ENCODE measurements at places on chromosomes 1 and 21.
A peak's percentile ranks its signal among the peaks of the same experiment; 100 is the strongest.

DNA sequence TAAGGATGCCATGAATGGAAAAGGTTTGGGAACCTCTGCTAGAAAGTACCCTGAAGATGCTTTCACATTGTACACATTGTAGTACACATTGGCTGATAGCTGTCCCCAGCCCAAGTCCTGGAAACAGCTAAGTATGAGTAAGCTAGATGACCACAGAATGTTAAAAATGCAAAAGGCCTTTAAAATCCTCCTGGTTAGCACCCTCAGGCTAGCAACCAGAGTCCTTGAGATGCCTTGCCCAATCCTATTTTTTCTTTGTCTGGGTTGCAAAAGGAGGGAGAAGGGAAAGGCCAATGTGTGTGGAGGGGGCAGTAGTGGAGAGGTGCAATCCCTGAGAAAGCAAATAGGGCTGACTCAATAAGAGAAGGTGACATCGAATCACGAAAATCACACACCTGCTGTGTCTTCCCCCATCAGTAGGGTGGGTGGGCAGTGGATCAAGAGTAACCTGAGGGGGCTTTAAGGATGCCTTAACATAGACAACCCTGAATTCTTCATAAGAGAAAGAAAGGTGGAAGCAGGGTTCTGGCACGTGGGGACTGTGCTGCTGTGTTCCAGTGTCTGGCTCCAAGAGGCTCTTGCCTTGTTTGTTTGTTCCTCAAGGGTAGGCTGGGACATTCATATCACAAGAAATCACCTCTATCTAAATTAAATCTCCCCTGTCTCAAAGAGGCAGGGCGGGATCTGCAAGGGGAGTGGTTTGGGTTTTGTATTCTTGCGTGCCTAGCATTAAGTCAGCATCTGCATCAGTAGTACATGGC lies 266.2 kb upstream of the PLXNA2 start:
- no peak for DNase-seq

DNA sequence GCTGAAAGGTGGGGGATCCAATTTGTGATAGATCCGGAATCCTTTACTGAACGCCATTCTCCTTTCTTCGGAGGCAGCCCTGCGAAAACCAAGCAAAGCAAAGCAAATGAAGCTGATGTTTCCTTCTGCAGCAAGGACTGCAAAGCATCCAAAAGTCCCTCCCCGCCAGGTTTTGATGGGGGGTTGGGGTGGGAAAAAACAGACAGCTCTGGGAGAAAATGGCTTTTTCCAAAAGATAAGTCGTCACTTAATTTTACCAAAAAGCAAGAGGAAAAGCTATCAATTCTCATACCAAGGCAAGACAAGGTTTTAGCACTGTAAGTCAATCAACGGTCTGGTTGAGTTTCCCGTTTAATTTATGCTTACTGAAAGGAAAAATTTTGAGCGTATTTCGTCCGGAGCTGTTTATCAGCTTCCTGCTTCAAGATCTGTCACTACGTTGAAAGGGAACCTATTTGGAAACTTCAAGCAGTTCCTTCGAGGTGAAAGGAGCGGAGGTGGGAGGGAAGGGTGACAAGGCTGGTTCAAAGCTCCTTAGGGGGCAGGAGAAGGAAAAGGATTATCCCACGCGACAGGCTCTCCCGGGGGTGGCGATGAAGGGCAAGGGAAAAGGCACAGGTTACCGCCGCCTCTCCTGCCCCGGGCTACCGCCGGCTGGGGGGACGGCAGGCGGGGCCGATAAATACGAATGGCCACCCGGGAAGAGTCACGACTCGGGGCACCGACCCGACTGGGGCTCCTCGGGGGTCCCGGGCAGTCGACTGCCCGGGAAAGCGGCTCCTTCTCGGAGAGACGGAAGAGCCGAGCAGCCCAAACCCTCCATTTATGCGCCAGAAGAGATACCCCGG lies 750 bp downstream of the SYNJ1 start:
- DNase-seq, result peak; percentile 15

DNA sequence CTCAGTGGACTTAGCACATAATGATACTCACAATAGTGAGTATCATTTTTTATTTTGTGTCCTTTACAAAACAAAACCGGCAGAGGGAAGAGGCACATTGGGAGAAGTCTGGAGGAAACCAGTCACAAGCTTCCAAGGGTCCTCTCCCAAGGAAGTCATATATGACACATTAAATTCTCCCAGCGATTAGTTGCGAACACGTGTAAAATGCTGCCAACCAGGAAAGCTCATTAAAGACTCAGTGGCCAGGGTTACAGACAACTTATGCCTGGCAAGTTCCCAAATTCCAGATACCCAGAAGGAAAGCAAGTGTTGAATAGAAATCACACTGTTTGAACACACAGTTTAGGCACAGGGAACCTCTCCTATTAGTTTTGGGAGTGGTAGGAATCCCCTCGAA lies 52.5 kb downstream of the TTC13 start:
- DNase-seq, result no peak

DNA sequence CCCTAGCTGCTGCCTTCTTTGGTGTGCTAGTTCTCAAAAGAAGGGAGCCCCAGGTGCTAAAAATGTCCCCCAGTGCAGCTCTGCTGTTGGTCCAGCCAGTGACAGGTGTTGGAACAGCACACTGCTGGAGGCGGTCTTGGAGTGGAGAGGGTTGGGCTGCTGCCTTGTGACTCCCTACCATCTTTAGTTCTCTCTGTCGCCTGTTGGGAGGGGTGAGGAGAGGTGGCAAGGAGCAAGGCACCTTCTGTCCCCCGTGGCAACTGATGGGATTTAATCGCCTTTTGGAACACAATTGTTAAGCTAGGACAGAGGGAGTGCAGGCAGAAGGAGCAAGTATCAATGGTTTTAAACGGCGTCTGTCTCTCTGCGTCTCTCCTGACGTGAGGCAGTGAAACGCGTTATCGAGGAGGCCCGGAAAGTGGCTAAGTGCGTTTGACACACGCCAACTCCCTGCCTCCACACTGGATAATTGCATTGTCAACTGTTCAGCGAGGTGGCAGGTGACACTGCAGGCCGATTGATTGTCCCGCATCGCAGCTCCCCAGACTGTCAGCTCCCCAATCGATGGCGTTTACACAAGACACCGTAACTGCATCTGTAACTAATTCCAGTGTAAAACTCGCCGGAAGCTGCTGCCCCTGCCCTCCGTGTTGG lies 34.0 kb downstream of the TMEM53 start:
- no peak for DNase-seq

GRCh38 chr1:20604678-20605077 lies 15.8 kb downstream of the CDA start:
- DNase-seq, result no peak

Measured in activated naive CD4-positive, alpha-beta T cell treated with Interleukin-2 at 50 U/mL for 16 hours (primary cell).